ENCODE measurements at places on chromosomes 5 and 9. TPM values are rescaled to one million over a fixed set of nuclear protein-coding genes. Genes with fewer than 3 reads are reported as not detected.

Gene CFAP90
- total RNA-seq = 0.15 TPM

DNA sequence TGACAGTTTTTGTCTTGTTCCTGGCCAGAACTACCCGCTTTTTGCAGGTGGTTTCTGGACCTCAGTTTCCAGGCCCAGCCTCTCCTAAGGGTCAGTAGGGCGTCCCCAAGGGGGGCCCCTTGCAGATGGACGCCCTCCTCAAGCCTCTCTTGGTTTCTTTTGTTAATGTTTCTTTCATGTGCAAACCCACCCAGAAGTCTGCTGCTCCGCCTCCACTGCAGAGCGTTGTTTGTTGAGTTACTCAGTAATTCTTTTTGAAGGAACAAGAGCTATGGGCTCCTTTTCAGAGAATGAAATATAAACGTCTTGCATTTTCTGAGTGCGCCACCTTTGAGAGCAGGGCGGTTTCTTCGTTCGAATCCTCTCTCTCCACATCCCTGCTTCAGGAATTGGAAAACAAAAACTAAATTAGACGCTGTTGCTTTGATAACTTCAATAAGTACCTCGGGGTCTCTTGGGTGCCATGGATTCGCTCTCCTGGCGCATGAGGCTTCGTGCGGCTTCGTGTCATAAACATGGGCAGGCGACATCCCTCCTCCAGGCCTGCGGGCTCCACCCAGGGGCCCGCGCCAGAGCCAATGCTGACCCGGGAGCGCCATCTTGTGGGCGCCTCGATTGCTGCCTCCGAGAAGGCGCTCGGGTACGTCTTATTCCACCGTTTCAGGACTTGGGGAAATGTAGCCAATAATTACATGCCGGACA lies 38.3 kb upstream of the CKMT2 start:
- peak; percentile 85 for DNase-seq

Gene SPINK13
- not detected for total RNA-seq

DNA sequence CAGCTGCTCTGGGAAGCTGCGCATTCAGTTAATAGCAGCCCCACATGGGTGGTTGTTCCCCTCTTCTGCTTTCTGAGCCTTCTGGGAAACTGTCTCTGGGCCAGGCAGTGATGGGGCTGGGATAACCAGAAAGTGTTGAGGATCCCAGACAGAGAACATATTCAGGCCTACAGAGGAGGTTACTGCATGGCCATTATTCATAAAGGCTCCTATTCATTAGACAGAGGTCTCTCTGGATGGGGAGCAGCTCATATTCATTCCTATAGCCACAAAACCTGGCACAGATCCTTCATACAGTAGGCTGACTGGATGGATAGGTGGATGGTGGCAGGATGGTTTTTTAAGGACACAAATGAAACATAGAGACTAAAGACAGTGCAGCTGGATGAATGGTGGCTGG lies 76.3 kb downstream of the HSPA4 start:
- DNase-seq = no peak

Gene SLC24A2
- not detected for total RNA-seq

DNA sequence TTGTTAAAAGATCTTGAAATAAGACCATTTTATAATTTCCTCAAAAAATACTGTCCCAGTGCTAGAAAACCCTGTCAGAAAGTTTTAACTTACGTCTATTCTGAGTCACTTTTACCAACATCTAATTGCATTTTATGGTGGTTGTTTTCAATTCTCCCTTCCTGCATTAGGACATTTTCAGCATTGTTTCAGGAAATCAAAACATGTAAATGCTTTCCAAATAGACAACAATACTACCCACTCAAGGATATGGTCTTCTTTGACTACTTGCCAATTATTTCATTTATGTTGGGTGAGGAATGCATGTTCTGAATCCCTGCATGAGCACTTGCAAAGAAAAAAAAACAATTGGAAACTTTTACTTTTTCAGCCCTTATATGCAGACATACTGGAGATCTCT lies 284.6 kb upstream of the PDE4D start:
- DNase-seq = no peak

GRCh38 chr5:88683506-88684135 lies 199.4 kb downstream of the MEF2C start:
- no peak for DNase-seq

GRCh38 chr5:109410389-109411148 lies 795 bp upstream of the PJA2 start:
- peak; percentile 84 for DNase-seq

- no peak for DNase-seq
Observed at GRCh38 chr9:120351106-120351505, 228.9 kb downstream of the CDK5RAP2 start.

GRCh38 chr9:92617951-92618510 lies 51.9 kb downstream of the IPPK start:
- no peak for DNase-seq

Gene INSYN2B
- total RNA-seq = 0.29 TPM

DNA sequence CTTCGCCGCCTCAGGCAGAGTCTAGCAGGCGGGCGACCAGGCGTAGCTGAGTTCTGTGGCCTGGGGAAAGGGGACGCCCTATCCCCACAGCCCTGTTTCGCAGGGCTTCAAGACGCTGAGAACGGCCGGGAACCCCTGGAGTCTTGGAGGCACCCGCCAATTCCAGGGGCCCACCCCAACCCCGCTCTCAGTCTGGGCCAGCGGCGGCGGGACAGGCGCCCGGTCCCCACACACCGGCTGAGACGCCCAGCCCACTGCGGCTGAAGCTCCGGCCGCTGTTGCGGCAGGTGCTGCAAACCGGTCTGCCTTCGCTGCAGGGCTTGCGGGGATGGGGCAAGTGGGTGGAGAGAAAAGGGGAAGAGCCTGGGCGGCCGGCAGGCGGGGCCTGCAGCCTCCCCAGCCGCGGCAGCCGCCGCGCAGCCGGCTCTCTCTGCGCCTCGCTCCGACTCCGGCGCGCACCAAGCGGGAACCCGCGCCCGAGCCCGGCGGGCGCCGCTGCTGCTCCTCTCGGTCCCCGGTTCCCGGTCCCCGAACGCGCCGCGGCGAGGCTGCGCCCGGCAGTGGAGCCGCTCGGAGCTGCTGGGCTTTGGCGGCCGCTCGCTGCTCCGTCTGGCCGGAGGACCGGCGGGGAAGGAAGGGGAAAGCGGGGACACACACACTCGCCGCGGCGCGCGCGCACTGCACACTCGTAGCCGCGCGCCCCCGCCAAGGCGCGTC lies at the start of gene PIP5K1B:
PIP5K1B (plus strand) TSS at position 427 of the 717 bp plus-strand sequence. CDS start 117,375 bp downstream, outside the sequence.
- peak; percentile 79 for DNase-seq

- DNase-seq = no peak
Observed at GRCh38 chr9:127015921-127016512, 101.4 kb downstream of the RALGPS1 start.

Gene HK3
- 9.2 TPM for total RNA-seq

DNA sequence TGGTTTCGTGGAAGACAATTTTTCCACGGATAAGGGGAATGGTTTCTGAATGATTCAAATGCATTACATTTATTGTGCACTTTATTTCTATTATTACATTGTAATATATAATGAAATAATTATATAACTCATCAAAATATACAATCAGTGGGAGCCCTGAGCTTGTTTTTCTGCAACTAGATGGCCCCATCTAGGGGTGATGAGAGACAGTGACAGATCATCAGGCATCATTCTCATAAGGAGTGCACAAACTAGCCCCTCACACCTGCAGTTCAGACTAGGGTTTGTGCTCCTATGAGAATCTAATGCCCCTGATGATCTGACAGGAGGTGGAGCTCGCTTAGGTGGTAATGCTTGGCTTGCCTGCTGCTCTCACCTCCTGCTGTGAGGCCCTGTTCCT lies 6.4 kb downstream of the ISCA1 start:
- DNase-seq = no peak

Gene ADAMTS13
- 2.3 TPM for total RNA-seq

Gene IL3
- not detected for total RNA-seq

DNA sequence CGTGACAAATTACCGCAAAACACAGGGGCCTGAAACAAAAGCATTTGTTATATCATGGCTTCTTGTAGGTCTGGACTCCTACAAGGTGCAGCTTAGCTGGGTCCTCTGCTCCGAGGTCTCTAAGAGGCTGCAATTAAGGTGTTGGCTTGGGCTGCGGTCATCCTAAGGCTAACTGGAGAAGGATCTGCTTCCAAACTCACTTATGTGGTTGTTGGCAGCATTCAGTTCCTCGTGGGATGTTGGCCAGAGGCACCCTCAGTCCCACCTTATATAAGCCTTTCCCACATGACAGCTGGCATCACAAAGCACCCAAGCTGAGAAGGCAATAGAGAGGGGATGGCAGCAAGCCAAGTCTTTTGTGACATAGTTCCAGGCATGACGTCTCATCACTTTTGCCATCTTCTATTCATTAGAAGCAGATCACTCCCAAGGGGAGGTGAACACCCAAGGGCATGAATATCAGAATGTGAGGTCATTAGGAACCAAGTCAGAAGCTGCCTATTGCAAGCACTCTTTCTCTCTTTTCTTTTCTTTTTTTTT lies 47.9 kb upstream of the ZBTB43 start:
- DNase-seq = no peak

- no peak for DNase-seq
Observed at GRCh38 chr9:87850391-87850790, 32.3 kb upstream of the SPATA31E1 start.

Gene GOLGA2
- total RNA-seq = 113 TPM

Gene MAP1B
- 163 TPM for total RNA-seq

GRCh38 chr5:147519380-147519779 lies 9.5 kb upstream of the DPYSL3 start:
- DNase-seq = no peak

GRCh38 chr5:176667637-176668036 lies 20.4 kb downstream of the TSPAN17 start:
- peak; percentile 5 for DNase-seq

Gene MYOZ3
- total RNA-seq = 2.9 TPM

DNA sequence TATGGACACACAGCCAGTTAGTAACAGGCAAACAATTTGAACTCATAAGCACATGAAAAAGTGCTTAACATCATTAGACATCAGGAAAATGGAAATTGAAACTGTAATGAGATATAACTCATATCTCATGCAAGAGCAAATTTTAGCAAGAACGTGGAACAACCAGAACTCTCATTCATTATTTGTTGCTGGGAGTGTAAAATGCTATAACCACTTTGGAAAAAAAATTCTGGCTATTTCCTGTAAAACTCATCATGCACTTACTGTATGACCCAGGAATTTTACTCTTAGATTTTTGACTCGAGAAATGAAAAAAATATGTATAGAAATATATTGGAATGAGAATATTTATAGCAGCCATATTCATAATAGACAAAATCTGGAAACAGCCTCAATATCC lies 205.7 kb upstream of the PUM3 start:
- no peak for DNase-seq

DNA sequence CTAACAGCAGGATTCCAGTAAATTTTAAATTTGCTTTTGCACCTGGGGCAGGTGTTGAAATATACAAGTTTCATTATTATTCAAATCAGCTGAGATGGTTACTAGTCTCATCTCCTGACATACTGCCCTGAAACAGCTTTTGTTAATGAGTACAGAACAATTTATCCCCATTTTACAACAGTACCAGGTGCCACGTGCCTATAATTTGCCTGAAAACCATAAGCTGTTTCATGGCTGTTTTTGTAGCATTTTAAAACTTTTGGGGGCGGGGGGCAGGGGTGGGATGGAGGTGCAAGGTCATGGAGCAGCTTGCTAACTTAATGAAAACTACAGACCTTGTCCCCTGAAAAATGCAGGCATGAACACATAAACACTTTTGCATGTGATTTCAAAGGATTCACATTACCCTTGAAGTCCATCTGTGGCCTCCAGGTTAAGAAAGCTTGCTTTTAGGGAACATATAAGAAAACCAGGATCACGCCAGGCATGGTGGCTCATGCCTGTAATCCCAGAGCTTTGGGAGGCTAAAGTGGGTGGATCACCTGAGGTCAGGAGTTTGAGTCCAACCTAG lies 42.1 kb downstream of the TIMD4 start:
- DNase-seq = no peak

DNA sequence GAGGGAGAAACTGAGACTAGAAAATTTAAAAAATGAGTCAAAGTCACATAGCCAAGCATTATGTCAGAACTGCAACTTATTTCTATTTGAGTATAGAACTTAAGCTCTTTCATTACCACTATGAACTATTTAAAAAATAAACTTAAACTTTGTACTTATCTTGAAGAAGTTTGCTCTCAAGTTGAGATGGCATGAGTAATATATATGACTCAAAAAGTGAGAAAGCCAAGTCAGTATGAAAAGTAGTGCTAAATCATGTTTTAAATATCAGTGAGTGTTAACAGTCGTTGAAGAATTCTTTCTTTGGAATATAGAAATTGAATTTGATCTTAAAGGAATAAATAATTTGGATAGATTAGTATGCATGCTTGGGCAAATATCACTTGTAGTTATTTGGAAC lies 36.3 kb upstream of the CDH10 start:
- no peak for DNase-seq

Gene TRIP13
- 0.88 TPM for total RNA-seq

GRCh38 chr9:114088571-114089170 lies 10.4 kb downstream of the KIF12 start:
- DNase-seq = no peak

DNA sequence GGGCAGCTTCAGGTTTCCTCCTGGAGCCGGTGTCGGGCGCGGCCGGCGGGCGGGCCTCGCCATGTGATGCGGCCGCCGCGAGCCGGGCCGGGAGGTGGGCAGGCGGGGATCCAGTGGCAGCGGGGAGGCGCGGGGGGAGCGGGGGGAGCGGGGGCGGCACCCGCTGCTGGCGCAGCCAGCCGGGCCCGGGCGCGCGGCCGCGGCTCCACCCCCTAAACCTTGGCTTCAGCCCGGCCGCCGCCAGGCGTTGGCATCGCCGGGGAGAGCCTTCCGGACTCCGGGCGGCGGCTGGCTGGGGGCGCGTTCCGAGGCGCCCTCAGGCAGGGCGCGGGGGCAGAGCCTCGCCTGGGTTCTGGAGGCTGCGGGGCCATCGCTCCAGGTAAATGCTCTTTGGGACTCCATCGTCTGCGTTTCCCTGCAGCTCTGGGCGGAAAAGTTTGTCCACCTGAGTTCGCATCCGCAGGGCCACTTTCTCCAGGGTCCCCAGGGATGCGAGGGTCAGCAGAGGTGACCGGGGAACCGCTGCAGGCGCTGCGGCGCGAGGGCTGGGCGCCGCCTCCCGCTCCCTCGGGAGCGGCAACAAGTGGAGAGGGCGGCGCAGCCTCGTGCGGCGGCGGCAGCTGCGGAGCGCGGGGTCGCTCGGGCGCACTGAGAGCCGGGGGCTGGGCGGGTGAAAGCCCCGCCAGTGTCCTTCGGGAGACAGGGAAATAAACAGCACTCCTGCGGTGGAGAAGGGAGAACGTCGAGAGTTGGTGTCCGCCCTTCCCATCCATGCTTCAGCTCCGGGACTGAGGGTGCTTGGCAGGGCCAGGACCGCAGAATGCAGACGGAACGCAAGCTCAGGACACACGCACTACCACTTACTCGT lies at the start of gene ARHGEF28:
ARHGEF28 (plus strand) TSS at position 253 of the 868 bp plus-strand sequence. CDS start 58,656 bp downstream, outside the sequence.
- peak; percentile 62 for DNase-seq

DNA sequence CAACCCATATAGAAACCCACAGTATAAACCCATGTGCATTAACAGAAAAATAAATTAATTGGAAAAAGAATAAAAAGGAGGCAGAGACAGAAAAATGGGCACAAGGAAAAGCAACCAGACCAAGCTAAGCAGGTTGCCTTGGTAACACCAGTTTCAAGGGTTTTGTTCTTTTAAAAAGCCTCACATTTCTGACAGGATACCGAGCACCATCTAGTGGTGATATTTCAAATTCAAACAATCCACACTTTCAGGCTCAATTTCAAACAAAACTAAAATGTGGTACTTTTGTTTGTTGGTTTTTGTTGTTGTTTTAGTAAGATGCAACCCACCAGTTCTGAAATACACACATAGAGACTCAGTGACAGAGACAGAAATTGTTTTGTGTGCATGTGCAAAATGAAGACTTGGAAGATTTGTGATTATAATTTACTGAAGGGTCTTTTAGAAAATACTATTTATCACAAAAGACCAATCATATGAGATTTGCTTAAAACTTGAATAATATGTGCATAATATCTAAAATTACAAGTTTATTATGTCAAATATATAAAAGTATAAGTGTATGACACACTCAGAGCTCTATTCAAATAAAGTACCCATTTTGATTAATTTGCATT lies 318.2 kb downstream of the SLCO4C1 start:
- DNase-seq = no peak

All from left cardiac atrium (tissue), 4 donors.